Left ventricle myocardium inferior (tissue), 1 donor: ENCODE measurements at places on chromosomes 2 and 18. TPM values are rescaled to one million over a fixed set of nuclear protein-coding genes. Genes with fewer than 3 reads are reported as not detected.
A peak's percentile ranks its signal among the peaks of the same experiment; 100 is the strongest.

DNA sequence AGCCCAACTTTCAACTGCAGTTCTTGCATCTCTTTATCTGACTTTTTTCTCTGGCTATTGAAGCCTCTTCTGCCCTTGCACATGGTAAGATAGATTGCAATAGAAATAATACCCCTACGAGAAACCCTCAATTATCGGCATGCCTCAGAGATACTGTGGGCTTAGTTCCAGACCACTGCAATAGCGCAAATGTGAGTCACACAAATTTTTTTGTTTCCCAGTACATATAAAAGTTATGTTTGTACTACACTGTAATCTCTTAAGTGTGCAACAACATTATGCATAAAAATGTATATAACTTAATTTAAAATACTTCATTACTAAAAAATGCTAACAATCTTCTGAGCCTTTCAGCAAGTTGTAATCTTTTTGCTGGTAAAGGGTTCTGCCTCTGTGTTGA, 124.7 kb downstream of the PDE1A start:
- H3K27ac ChIP-seq = no peak overlapping the region
- no peak for DNase-seq
- H3K27me3 ChIP-seq = no peaks in the 10 kb centered on the region
- H3K4me3 ChIP-seq = no peak overlapping the region
- H3K36me3 ChIP-seq = no peaks in the 10 kb centered on the region

DNA sequence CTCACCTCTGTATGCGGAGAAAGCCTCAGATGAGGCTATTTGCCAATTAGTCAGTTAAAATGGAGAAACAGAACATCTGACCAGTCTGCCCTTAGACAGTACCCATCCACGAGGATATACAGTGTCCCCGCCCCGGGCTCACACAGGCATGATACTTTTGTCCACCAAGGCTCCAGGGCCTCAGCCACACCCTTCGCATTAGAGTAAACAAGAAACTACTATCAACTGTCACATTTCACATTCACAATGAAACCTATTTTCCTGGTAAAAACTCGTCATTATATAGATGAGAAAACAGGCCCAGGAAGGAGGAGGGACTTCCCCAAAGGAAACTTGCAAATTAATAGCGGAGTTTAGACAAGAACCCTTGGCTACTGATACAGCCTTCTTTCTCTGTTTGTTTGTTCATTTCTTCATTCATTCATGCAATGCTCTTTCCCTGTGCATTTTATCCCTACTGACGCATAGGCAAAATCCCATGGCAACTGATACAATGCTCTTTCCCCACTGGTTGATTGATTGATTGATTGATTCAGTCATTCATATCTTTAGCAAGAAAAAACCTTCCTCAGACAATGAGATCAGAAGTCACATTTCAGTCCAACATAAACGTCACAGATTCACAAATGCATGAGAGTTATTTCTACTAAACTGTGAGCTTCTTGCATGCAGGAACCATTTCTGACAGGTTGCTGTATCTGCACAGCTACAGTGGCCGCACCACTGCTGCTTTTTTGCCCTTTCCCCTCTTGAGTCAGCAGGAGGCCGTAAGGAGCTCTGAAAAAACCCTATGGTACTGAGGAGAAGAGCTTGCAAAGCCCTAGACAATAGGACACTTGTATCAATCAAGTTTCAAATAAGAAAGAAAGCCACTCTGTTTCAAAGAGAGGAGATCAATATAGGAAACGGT, 777.1 kb downstream of the RNF144A start:
- H3K27ac ChIP-seq = no peak overlapping the region
- no peak overlapping the region for H3K4me3 ChIP-seq
- no peaks in the 10 kb centered on the region for H3K4me1 ChIP-seq
- H3K27me3 ChIP-seq = no peaks in the 10 kb centered on the region
- no peaks in the 10 kb centered on the region for H3K36me3 ChIP-seq
- DNase-seq = no peak

GRCh38 chr2:99861376-99861760, 281.0 kb downstream of the AFF3 start:
- H3K27ac ChIP-seq = no peak overlapping the region
- peaks cover 27% of the 10 kb centered on the region for H3K4me1 ChIP-seq
- no peak overlapping the region for H3K4me3 ChIP-seq
- no peaks in the 10 kb centered on the region for H3K36me3 ChIP-seq
- no peak for DNase-seq

DNA sequence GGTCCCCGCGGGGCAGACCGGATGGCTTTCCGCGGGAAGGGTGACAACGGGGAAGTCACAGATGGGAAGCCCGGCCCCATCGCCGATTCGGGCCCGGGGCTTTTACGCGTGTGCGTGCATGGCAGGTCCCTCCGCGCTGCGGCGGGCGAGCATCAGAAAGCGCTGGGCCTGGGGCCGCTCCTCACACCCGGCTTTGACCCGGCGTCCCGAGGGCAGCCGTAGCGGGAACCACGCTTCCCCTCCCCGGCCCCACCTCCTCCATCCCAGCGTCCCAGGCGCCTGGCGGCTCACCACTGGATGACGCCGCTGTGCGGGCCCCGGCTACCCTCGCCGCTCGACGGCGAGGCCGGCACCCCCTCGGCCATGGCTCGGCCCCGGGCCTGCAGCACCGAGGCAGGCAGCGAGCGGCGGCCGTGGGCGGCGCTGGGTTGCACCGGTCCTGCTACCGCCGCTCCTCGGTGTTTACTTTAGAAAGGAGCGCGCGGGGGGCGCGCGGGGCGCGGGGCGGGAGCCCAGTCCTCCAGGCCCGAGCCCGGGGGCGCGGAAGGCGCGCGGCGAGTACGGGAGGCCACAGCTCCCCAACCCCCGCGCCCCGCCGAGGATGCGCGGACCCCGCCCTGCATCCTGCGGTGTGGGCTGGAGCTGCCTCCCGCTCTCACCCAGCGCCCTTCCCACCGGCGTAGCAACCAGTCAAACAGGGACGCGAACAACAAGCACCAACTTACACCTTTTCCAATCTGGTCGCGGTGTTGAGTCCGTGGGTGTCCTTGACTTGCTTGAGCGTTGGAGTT, 806 bp downstream of the RFX8 start:
- peak overlapping the region; percentile 77 for H3K27ac ChIP-seq
- no peaks in the 10 kb centered on the region for H3K36me3 ChIP-seq
- peak overlapping the region; percentile 73 for H3K4me3 ChIP-seq
- peaks cover 20% of the 10 kb centered on the region for H3K4me1 ChIP-seq
- no peaks in the 10 kb centered on the region for H3K27me3 ChIP-seq

- DNase-seq = no peak
- H3K36me3 ChIP-seq = no peaks in the 10 kb centered on the region
- H3K27ac ChIP-seq = no peak overlapping the region
- no peak overlapping the region for H3K4me3 ChIP-seq
- no peaks in the 10 kb centered on the region for H3K4me1 ChIP-seq
Observed at GRCh38 chr2:38419499-38419898, 42.4 kb upstream of the ATL2 start.

DNA sequence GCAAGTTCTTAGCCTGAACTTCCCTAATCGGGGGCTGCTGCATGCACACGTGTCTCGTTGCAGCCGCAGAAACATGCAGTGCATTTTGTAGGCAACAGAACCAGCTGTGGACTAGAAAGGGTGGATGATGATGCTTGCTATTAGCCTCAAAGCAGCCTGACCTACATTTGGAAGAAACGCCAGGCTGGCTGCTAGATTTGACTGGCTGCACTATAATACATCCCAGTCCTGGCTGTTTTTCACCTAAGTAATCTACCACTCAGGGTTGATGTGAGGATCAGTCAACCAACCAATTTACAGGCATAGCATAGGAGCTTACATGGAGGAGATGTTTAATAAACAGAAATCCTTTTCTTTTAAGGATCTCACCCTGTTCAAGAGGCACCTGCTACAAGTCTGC, 56.4 kb upstream of the SPP2 start:
- no peak overlapping the region for H3K4me3 ChIP-seq
- no peaks in the 10 kb centered on the region for H3K36me3 ChIP-seq
- no peak overlapping the region for H3K27ac ChIP-seq
- H3K27me3 ChIP-seq = peaks cover 67% of the 10 kb centered on the region
- no peaks in the 10 kb centered on the region for H3K4me1 ChIP-seq

- peaks cover 31% of the 10 kb centered on the region for H3K36me3 ChIP-seq
- peaks cover 49% of the 10 kb centered on the region for H3K4me1 ChIP-seq
- H3K4me3 ChIP-seq = no peak overlapping the region
- DNase-seq = no peak
Observed at GRCh38 chr2:229856413-229856812, 65.4 kb downstream of the TRIP12 start.

DNA sequence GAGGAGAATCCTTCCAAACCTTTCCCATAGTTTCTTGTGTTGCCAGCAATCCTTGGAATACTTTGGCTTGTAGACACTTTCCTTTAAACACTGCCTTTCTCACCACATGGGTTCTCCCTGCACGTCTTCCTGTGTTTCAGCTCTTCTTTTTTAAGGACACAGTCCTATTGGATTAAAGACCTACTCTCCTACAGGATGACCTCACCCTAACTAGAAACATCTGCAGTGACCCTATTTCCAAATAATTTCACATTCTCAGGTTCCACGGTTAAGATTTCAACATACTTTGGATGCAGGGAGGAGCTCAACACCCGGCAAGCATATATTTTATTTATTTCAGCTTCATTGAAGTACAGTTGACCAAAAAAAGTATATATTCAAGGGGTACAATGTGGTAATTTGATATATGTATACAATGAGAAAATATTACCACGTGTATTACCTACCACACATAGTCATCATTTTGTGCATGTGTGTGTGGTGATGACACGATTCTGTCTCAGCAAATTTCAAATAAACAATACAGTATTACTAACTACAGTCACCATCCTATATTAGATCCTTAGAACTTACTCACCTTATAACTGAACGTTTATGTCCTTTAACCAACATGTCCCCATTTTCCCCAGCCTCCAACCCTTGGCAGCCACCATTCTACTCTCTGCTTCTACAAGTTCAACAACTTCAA, 745.0 kb downstream of the CBLN2 start:
- no peak overlapping the region for H3K27ac ChIP-seq
- no peaks in the 10 kb centered on the region for H3K27me3 ChIP-seq
- H3K4me3 ChIP-seq = no peak overlapping the region

DNA sequence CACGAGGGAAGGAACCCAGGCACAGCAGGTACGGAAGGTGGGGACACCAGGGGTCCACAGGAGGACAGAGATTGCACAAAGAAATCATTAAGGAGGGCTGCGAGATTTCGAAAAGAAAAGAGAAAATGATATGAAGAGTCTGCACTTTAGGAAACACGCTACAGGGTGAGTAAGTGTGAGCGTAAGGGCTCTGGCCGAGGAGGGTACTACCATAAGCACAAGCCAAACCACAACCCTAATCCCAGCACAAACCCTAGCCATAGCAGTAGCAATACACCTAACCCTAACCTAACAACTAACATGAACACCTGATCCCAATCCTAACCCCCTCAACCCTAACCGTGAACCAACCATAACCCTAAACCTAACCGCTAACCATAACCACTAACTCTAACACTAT, 104.0 kb downstream of the ZNF516 start:
- no peaks in the 10 kb centered on the region for H3K36me3 ChIP-seq
- peaks cover 25% of the 10 kb centered on the region for H3K4me1 ChIP-seq
- H3K27ac ChIP-seq = no peak overlapping the region
- no peaks in the 10 kb centered on the region for H3K27me3 ChIP-seq

DNA sequence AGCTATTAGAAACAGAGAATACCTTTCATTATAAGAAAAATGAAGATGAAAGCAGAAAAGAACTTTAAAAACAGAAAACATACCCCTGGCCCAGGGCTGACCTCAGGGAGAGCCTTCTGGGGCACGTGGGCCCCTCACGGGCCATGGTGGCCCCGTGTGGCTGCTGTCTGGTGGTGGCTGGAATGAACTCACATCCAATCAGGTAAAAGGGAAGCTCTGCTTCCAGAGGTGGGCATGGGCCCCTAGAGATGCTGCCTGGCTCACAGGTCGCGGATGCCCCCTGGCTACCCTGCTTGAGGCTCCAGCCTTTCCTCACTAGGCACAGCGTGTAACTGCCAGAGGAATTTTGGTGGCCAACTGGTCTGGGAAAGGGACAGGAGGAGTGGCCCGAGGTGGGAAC, 16.6 kb downstream of the SNORC start:
- DNase-seq = no peak
- no peak overlapping the region for H3K27ac ChIP-seq
- no peak overlapping the region for H3K4me3 ChIP-seq

- no peak for DNase-seq
- peaks cover 33% of the 10 kb centered on the region for H3K27me3 ChIP-seq
- no peaks in the 10 kb centered on the region for H3K36me3 ChIP-seq
- H3K4me3 ChIP-seq = no peak overlapping the region
- peaks cover 9% of the 10 kb centered on the region for H3K4me1 ChIP-seq
Observed at GRCh38 chr2:120516679-120517314, 170.9 kb downstream of the INHBB start.

GRCh38 chr18:58615140-58616132, 13.5 kb downstream of the ALPK2 start:
- no peak for DNase-seq
- H3K36me3 ChIP-seq = no peaks in the 10 kb centered on the region
- peak overlapping the region; percentile 40 for H3K27ac ChIP-seq

DNA sequence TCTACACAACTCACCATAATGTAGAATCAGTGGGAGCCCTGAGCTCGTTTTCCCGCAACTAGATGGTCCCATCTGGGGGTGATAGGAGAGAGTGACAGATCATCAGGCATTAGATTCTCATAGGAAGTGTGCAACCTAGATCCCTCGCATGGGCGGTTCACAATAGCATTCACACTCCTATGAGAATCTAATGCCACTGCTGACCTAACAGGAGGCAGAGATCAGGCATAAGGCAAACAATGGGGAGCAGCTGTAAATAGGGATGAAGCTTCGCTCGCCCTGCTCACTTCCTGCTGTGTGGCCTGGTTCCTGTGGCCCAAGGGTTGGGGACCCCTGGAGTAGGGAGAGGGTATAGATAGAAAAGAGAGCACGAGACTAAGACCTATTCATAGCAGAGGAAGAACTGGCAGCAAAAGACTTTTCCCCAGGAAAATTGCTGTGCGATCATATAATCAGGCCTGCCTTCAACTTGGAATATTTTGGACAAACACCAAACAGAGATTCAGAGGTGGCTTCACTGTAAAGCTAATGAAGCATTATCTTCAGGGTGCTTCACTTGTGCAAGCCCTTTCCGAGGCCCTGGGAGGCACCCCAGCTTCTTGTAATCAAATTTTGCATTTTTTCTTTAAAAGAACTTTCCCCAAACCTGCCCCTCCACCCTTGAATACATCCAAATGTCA, 29.0 kb upstream of the ATL2 start:
- H3K27me3 ChIP-seq = no peaks in the 10 kb centered on the region
- no peaks in the 10 kb centered on the region for H3K36me3 ChIP-seq
- DNase-seq = no peak
- peaks cover 37% of the 10 kb centered on the region for H3K4me1 ChIP-seq
- no peak overlapping the region for H3K4me3 ChIP-seq

DNA sequence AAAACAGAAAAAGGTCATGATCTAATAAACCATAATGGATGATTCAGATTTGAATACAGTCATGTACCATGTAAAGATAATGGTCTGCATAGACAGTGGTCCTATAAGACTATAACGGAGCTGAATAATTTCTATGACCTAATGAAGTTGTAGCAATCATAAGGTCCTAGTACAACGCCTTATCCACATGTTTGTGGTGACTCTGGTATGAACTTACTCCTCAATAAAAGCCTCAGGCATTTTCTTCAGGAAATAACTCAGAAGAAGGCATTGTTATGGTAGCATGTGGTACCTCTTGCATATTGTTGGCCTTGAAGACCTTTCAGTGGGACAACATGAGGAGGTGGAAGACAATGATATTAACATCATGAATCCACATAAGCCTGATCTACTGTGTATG, 883.3 kb downstream of the CNTNAP5 start:
- H3K27ac ChIP-seq = no peak overlapping the region
- DNase-seq = no peak
- H3K27me3 ChIP-seq = no peaks in the 10 kb centered on the region
- H3K36me3 ChIP-seq = no peaks in the 10 kb centered on the region
- H3K4me1 ChIP-seq = no peaks in the 10 kb centered on the region

ZSWIM2 gene
- total RNA-seq = not detected

DNAH6 gene
- total RNA-seq = 0.14 TPM

MSTN gene
- total RNA-seq = not detected

ITGA4 gene
- total RNA-seq = 0.74 TPM
